ENCODE measurements at places on chromosomes 6 and 20.

- DNase-seq: peak; percentile 49
Measured at GRCh38 chr6:107819964-107820337, 4.2 kb downstream of the SCML4 start.

GRCh38 chr6:162217058-162217457 lies 510.5 kb downstream of the PRKN start:
- no peak for DNase-seq

DNA sequence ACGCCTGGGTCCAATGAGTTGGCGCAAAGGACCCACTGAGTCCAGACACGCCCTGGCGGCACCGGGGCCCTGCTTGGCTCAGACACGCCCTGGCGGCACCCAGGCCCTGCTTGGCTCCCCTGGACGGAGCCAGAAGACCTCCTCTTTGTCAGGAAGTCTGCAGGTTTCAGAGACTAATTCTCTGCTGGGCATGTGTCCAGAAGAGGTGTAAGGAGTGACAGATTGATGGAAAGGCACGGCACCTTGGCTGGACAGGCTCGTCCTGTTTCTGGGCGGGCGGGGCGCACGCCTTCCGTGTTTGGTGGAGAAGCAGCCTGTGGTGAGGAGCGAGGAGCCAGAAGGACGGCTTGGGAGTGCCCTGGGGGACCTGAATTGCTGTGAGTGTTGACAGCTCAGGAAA lies 23.1 kb upstream of the DACT2 start:
- no peak for DNase-seq

GRCh38 chr6:160142115-160142715 lies 20.6 kb downstream of the SLC22A1 start:
- no peak for DNase-seq

GRCh38 chr20:47358672-47359529 lies 2.4 kb upstream of the ZMYND8 start:
- peak; percentile 75 for DNase-seq

- no peak for DNase-seq
Measured at GRCh38 chr6:15313367-15313766, 67.5 kb downstream of the JARID2 start.

DNA sequence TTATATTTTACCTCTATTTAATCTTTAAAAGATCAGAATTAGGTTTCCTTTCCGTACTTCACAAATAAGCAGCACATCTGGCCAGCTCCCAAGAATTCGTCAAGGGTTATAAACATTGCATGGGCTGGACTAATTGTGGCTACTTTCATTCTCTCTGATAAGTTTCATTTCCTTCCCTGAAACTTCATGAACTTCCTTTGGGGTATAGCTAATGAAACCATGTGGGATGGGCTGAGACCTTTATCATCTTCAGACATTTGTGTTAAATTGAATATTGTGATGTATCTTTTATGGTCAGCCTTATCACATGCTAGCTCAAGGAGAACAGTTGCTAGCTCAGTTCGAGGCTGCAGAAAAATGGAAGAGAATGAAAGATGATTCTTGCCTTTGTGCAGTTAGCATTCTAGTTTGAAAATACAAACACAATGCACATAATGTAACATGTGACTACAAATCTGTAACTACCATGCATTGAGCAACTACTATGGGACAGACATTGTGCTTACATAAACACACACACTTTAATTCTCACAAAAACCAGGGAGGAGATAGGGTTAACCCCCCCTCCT lies 1.7 kb upstream of the GMPR start:
- DNase-seq: no peak

GRCh38 chr6:45920819-45921511 lies 94.7 kb downstream of the CLIC5 start:
- no peak for DNase-seq

GRCh38 chr6:5353971-5354370 lies 92.7 kb downstream of the FARS2 start:
- no peak for DNase-seq

- DNase-seq: peak; percentile 42
Measured at GRCh38 chr20:37346535-37347346, 801 bp downstream of the SRC start.

DNA sequence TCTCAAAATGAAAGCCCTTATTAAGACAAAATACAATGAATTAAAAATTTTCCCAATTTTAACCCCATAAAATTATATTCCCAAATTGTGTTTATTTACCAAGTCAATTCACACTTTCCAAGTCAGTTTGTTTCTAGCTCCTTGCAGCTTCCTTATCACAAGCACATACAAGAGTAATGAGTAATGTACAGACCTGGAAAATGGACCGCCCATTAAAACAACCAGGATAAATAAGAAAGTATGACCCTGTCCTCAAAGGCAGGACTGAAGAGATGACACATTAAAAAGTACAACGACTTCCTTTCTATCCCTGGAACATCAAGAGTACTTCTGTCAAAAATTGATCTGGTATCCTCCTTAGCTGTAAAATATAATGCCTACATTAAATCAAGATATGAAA lies 47.1 kb upstream of the TMX4 start:
- no peak for DNase-seq

GRCh38 chr6:152836523-152836922 lies 85.9 kb downstream of the VIP start:
- DNase-seq: no peak

- DNase-seq: peak; percentile 57
Measured at GRCh38 chr6:44667226-44667625, 279.7 kb downstream of the CDC5L start.

DNA sequence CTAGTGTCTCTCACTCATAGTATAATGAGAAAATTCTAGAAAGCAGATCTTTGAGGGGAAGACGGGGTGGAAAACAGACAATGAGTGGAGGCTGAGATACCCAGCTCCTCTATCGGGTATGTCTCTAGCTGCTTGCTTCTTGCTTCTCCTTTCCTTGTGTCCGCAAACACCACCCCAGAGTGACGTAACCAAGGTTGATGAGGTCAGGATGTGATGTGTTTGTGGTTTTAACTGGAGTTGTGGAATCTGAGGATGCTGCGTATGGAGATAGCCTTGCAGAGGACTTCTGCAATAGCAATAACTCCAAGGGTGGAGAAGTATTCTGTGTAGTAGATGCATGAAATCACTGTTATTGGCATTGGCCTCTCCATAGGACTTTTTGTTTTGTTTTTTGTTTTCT lies 132.7 kb upstream of the IFNGR1 start:
- no peak for DNase-seq

GRCh38 chr6:44636561-44637248 lies 249.2 kb downstream of the CDC5L start:
- DNase-seq: no peak

- DNase-seq: no peak
Measured at GRCh38 chr6:128167552-128167951, 266.7 kb upstream of the THEMIS start.

GRCh38 chr6:11085758-11086435 lies 7.7 kb upstream of the SMIM13 start:
- DNase-seq: no peak

- peak; percentile 75 for DNase-seq
Measured at GRCh38 chr6:158072083-158072721, 90.5 kb downstream of the SYNJ2 start.

DNA sequence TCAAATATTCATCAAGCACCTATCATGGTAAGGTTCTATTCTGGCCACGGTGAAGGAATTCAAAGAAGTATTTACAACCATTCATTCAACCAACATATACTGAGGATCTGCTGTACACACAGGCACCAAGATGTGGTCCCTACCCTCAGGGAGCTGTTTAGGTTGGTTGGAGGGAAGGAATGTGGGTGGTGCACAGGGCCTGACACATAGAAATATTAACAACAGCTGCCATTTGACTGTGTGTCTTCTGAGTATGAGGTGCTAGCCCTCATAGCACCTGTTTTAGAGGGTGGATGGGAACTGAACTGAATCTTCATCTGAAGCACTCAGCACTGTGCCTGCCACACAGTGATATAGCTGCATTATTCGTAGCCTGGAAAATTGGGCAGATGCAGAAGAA lies 7.3 kb downstream of the SNPH start:
- no peak for DNase-seq

GRCh38 chr20:58906894-58907293 lies 54.4 kb downstream of the GNAS start:
- no peak for DNase-seq

GRCh38 chr6:143536461-143536865 lies 24.9 kb upstream of the FUCA2 start:
- peak; percentile 55 for DNase-seq

GRCh38 chr20:46123482-46124245 lies 5.5 kb downstream of the CD40 start:
- no peak for DNase-seq

- DNase-seq: no peak
Measured at GRCh38 chr6:53101006-53101405, 35.8 kb downstream of the FBXO9 start.

GRCh38 chr6:120614723-120615122 lies 719.6 kb downstream of the TBC1D32 start:
- DNase-seq: no peak

GRCh38 chr6:137000825-137001224 lies 43.9 kb downstream of the IL20RA start:
- no peak for DNase-seq

GRCh38 chr20:16819483-16819882 lies 71.3 kb downstream of the OTOR start:
- DNase-seq: no peak

GRCh38 chr6:127177030-127177922 lies 58.8 kb downstream of the RSPO3 start:
- DNase-seq: no peak

Data from H9 (cell line).